ENCODE measurements at places on chromosomes 6 and 20.
A peak's percentile ranks its signal among the peaks of the same experiment; 100 is the strongest.

- DNase-seq = no peak
Observed at GRCh38 chr6:46412662-46413061, 78.6 kb downstream of the RCAN2 start.

GRCh38 chr6:169019727-169020491 lies 233.7 kb downstream of the THBS2 start:
- no peak for DNase-seq

DNA sequence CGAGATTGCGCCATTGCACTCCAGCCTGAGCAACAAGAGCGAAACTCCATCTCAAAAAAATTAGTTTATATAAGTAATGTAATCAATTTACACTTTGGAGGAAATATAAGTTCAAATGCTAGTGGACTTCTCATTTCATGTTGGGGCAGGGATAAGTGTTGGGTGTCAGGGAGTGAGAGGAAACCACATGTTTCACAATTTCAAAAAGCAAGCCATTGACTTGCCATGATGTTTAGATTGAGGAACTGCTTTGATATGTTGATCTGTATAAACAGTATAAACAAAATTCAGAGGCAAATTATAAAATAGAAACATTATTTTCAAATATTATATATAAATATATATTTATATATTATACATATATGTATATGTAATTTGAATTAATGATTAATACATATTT lies 42.7 kb downstream of the FILIP1 start:
- no peak for DNase-seq

GRCh38 chr6:77464495-77464867 lies 1.2 kb upstream of the HTR1B start:
- no peak for DNase-seq

DNA sequence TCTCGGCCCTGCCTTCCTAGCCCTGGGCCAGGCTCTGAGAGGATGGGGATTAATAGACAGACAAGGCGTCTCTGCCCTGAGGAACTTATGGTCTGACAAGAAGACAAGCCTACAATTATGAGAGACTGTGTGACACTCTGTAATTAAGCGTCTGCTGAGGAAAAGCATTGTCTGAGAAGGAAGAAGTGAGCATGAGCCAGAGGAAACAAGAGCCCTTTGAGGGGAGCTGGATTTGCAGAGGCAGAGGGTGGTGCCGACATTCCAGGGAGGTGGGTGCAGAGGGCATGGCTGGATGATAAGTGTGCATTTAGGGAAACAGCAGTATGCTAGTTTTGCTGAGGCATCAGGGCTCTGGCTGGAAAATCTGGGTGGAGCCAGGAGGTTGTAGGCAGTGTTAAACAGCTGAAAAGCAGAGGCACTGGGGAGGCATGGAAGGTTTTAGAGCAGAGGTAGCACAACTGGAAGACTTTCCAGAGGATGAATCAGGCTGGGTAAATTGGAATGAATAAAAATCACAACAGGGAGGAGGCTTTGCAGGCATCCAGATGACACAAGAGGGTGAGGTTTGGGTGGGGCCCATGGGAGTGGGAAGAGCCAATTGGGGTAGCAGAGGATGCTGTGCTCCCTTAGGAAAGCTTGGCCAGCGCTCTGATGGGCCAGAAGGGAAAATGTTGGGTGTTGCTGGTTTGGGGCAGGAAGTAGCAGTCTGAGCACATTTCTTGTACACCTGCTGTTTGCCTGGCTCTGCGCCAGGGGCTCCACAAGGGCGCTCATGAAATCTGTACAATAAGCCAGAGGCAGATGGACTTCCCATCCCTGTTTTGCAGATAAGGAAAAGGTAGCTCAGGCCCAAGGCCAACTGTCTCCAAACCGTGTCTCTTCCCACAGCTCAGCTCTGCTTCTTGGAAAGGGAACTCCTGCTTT lies 74.0 kb upstream of the MYL9 start:
- peak; percentile 44 for DNase-seq

- no peak for DNase-seq
Observed at GRCh38 chr20:42276718-42277602, 658.8 kb upstream of the CHD6 start.

DNA sequence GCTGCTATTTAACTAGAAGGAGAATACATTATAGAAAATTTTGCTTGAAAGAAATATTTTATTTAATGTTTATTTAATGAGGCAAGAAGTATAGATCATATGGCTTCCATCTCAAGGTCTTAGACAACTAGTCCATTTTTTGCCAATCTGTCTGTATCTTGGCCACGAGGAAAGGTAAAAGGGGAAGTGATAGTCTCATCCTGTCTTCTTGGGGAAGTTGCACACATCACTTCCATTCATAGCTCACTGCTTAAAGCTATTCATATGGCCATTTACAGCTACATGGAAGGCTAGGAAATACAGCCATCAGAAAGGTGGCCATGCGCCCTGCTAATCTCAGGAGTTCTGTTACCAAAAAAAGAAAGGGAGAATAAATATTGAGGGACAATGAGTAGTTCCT lies 50.8 kb downstream of the METTL24 start:
- DNase-seq = no peak

DNA sequence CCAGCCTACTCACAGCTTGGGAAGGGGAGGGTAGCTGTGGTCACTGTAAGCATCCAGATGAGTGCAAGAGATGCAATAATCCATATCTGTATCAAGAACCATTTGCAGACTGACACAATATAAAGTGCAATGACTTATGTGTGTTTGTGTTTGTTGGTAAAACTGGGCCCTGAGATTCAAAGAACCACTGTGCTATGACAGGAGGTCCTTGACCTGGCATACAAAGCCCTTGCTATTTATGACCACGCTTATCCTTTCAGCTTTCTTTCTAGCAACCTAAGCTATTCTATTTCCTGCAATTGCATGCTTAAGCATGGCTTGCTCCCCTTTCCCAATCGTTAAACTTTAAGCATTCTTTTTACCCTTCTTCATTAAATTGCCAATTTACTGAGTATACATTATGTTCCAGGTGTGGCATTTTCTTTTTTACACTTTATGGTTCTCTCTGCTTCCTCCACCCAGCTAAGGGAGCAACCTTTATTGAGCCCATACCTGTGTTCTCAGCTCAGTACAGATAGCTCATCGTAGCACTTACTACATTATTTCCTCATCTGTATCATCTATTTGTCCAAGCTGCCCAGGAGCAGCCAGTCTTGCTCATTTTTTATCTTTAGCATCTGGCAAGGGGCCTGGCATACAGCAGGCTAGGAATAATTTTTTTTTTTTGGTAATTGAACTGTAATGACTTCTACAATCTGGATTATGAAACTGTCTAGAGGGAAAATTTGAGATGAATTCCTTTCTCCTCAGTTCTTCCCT lies 3.5 kb downstream of the MCUR1 start:
- no peak for DNase-seq

GRCh38 chr20:60272790-60273189 lies 314.6 kb downstream of the CDH26 start:
- no peak for DNase-seq

- no peak for DNase-seq
Observed at GRCh38 chr6:105179244-105180065, at the start of gene POPDC3. Gene POPDC3 (minus strand): TSS chr6:105180014. CDS start chr6:105161909, 18,105 bp downstream.

GRCh38 chr6:29834564-29835436 lies 7.2 kb downstream of the HLA-G start:
- no peak for DNase-seq

DNA sequence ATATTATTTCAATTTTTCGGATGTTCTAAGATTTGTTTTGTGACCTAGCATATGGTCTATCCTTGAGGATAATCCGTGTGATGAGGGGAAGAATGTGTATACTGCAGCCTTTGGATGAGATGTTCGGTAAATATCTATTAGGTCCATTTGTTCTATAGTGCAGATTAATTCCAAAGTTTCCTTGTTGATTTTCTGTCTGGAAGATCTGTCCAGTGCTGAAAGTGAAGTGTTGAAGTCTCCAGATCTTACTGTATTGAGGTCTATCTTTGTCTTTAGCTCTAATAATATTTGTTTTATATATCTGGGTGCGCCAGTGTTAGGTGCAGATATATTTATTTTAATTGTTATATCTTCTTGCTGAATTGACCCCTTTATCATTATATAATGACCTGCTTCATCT lies 32.2 kb upstream of the SNAP91 start:
- DNase-seq = no peak

DNA sequence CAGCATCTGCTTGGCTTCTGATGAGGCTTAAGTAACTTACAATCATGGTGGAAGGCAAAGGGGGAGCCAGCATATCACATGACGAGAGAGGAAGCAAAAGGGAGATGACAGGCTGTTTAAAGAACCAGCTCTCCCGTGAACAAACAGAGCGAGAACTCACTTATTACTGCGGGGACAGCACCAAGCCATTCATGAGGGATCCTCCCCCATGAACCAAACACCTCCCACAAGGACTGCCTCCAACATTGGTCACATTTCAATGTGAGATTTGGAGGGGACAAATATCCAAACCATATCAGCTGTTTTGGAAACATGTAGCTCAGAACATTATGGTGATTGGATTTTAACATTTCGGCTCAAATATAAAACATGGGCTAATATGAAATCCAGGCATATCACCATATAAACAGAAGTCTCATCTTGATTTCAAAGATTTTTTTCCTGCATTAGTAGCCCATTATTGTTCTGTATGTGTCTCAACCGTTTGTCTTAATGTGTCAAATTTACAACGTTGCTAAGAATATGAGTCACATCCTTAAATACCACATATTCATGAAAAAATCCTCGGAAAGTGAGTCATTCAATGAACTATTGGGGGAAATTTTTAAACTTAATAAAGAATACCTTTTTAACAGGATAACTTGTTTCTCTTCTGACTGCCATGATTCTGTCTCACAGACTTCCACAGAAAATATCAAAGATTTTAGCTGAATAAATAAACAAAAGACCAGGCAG lies 894.3 kb downstream of the TFAP2A start:
- DNase-seq = no peak

DNA sequence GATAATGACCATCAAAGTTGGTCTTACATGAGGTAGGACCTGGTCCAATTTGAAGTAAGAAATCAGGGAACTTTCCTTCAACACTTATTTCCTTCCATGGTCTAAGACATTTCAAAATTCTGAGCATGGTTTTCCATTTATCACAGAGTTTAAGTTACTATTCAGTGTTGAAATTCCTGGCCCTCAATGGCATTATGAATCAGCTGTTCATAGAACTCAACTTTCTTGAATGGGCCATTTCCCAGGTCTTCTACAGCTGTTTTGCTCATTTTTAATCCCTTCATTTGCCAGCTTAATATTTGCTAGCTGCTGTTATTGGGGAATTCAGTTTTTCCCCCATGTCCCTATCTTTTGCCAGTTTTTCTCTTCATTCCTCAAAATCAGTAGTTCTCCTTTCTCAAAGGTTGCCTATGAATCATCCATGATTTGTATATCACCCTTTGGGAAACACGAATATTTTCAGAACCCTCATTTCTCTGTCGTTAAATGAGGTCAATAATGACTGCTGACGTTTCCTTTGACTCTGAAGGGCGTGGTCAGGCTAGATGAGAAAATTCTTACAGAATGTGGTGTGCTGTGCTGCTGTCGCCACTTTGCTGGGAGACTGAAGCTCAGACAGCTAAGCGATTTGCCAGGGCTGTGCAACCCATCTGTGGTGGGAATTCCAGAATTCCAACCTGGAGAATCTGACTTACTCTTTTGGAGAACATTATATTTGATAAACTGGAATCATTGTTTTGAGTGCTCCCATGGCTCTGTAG lies 216.5 kb upstream of the FLRT3 start:
- no peak for DNase-seq

DNA sequence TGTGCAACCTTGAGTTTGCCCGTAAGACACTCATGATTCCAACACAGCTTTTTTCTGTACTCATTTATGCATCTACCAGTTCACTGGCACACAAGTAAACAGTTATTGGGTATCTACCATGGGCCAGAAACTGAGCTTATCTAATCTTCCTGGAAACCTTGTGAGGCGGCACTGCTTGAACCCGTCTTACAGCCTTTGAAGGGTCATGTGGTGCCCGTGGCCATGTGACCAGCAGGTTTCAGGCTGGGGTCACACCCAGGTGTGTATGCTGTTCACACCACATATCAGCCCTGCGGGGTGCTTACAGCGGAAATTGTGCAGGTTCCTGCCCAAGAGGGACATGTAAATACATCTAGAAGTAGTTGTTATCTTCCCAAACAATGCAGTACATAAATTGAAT lies 6.1 kb downstream of the THBD start:
- DNase-seq = no peak

GRCh38 chr6:99521633-99522151 lies 6.5 kb upstream of the USP45 start:
- no peak for DNase-seq

DNA sequence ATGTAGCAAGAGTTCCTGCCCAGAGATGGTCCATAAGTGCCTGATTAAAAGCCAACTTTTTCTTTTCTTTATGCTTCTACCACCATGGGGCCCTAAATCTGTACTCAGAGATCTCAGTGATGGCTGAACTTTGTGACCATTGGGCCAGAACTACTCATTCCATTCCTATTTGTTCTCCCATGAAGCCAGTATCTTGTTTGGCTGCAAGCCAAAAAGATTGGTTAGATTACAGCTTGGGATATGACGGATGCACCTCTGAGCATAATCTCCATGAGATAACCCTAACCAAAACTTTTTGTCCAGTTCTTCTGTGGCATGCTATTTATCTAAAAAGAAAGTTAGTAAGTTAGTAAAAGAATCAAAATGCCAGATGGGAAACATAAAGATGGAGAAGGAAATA lies 72.2 kb downstream of the PLCB4 start:
- DNase-seq = no peak

DNA sequence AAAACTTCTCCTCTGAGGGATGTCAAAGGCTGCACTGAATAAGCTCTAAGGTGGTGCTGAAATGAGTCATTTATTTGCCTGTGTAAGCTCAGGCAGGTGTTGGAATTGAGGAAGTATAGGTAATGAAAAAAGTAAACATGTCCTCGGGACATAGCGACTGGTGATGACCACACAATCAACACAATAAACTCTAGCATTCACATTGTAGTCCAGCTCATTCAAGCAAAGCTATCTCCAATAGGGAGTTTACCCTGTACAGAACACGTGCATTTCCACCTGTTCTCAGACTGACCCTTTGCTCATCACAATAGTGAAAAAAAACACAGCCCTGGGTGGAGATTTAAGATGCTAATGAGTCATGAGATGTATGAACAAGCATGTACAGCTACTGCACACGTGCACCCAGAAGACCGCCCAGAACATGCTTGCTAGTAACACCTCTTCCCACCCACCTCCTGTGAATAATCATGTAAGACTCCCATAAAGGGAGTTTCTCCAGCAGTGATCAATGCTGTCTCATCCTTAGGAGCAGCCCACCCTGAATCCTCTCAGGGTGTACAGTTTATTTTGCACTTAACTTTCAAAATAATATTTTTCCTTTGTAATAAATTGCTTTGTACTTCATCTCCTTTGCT lies 33.0 kb upstream of the POU5F1 start:
- no peak for DNase-seq

GRCh38 chr6:169229615-169230321 lies 23.9 kb downstream of the THBS2 start:
- DNase-seq = peak; percentile 57

GRCh38 chr20:46933150-46933549 lies 38.5 kb downstream of the EYA2 start:
- no peak for DNase-seq

DNA sequence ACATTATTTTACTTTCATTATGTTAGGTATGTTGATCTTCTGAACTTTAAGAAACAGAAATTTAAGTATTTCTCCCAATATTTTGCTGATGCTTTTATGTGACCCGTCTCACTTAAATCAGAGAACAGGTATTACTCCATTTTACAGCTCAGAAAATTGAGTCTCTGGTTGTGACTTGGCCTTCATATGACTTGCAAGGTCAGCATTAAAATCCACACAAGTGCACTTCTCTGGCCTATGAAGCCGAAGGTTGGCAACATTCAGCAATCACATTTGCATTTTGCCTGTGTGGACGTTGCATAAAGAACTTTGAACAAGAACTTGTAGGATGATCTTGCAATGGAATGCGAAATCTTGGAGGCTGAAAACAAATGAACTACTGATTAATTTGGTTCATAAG lies 10.1 kb upstream of the MYLIP start:
- DNase-seq = no peak

All from tibial nerve (tissue), 4 donors.